GM10248 (cell line): ENCODE measurements at places on chromosomes 1 and 21.

- DNase-seq, result no peak
These were observed 529.4 kb downstream of the KIF26B start for GRCh38 chr1:245684166-245684565.

- DNase-seq, result no peak
These were observed 6.7 kb downstream of the TAGLN2 start for GRCh38 chr1:159918352-159919200.

DNA sequence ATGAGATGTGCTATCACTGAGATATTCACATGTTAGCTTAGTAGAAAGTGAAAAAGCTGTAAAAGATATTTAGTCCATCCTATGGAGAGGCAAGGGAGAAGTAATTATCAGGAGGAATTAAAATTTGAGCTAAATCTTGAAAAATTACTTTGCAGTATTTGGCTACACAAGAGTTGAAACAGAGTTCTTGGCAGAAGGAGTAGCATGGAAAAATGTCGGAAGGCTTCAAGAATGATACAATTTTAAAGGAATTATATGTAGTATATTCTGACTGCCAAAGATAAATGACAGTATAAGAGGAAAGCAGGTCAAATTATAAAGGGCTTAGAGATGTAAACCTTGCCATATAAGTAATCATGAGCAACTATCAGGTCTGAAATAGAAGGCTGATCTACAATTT is 518.9 kb downstream of the BRINP3 start:
- DNase-seq, result no peak

DNA sequence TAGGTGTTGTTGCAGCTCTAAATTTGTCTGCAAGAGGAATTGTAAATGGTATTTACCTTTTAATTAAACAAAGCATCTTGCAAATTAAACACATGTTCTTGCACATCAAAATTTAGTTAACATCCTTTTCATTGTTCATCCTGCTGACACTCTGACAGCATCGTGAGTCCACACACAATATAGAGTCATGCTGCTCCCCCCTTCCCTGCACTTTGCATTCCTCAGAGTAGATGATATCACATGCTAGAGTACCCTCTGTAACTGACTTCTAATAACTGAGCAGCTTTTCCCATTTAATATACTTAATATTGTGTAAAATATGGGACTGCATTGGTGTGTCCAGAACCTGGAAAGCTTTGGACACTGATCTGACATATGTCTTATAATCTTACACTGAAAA is 138.8 kb upstream of the DPYD start:
- DNase-seq, result no peak

GRCh38 chr1:36350659-36351226 is 27.3 kb upstream of the EVA1B start:
- no peak for DNase-seq

DNA sequence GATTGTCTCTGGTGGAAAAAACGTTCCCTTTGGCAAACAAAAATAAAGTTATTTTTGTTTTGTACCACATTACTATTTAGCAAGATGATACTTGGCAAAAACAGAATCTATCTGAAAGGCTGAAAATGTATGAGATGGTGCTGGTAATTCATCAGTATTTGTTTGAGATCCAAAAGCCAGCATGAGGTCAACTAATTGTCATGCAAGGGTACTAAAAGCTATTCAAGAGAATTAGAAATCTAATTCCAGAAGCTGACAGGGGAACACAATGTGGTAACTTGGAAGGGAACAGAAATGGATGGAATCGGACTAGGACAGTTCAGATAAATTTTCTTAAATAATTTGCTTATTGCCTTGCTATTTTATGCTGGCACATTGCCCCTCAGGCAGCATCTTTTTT is 263.8 kb downstream of the KCNT2 start:
- no peak for DNase-seq

DNA sequence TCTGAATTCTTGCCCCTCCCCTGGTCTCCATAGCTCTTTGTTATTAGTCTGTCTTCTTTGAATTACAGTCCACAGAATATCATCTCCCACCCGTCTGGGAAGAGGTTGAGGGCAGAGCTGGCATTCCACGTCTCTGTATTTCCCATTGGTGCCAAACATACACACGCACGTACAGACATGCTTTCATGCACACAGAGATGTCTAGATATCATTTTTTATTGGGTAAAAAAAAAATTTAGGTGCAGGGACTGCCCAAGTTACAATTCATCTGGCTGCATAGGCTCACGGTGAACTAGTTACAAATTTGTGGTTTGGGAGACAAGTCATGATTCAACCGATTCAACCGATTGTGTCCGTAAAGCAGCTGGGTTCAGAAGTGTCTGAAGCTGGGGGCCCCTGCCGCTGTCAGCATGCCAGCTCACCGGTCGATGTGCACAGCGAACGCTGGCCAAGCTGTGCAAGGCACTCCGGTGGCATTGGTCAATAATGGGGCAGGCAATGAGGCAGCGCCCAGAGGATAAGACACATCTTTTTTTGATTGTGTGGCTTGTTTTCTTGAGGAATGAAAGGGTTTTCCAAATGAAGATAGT is 73.7 kb downstream of the KCNN3 start:
- no peak for DNase-seq

- peak; percentile 58 for DNase-seq
These were observed 142.0 kb downstream of the AJAP1 start for GRCh38 chr1:4796161-4797015.

GRCh38 chr1:34396042-34396441 is 219.3 kb downstream of the C1orf94 start:
- DNase-seq, result no peak
